ENCODE measurements at places on chromosomes 6 and 20.

- DNase-seq: no peak
Observed at GRCh38 chr20:2986466-2986865, 57.0 kb upstream of the GNRH2 start.

DNA sequence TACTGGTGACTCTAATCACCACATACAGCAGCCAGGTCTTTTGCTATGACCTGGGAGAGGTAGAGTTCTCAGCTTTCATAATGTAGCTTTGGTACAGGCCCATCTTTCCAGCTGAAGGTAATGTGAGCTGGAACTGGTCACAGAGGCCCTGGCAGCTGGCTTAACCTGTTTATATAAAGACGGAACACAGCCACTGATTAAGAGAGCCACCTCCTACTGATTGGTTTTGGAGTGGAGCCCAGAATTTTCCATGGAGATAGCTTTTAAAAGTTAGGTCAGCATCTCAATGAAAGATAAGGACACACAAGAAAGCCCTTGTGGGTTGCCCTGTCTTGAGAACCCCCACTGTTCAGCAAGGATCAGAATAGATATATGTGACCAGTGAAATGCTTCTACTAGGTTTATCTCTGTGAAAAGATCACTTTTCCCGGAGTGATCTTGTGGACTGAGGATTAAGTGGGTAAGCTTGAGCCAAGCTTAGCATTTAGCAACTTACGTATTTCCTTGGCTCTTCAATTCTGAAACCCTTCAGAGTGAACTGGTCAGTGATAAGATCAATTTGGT is 213.7 kb upstream of the CITED2 start:
- DNase-seq: no peak

GRCh38 chr6:30685157-30686008 is 1.1 kb downstream of the PPP1R18 start:
- peak; percentile 44 for DNase-seq

DNA sequence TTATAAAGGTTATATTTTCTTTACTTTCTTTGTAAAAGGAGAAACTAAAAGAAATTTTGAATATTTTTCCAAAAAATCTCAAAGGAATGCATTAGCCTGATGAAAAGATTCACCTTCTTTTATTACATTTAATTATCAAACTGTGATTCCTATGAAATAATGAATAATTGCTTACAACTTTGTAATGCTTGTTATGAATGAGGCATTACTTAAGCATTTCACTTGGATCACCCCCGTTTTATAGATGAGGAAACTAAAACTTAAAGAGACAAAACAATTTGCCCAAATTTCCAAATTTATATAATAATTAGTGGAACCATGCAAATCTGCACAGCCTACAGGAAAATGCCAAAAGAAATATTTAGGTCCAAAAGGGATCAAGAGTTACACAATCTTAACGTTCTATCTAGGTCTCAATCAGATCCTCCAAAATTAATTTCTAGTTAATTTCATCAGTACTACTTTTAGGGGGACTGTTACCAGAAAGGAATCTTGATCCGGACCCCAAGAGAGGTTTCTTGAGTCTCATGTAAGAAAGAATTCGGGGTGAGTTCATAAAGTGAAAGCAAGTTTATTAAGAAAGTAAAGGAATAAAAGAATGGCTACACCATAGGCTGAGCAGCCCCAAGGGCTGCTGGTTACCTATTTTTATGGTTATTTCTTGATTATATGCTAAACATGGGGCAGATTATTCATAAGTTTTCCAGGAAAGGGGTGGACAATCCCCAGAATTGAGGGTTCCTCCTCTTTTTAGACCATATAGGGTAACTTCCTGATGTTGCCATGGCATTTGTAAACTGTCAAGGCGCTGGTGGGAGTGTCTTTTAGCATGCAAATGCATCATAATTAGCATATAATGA is 288.0 kb downstream of the ADGB start:
- DNase-seq: no peak

DNA sequence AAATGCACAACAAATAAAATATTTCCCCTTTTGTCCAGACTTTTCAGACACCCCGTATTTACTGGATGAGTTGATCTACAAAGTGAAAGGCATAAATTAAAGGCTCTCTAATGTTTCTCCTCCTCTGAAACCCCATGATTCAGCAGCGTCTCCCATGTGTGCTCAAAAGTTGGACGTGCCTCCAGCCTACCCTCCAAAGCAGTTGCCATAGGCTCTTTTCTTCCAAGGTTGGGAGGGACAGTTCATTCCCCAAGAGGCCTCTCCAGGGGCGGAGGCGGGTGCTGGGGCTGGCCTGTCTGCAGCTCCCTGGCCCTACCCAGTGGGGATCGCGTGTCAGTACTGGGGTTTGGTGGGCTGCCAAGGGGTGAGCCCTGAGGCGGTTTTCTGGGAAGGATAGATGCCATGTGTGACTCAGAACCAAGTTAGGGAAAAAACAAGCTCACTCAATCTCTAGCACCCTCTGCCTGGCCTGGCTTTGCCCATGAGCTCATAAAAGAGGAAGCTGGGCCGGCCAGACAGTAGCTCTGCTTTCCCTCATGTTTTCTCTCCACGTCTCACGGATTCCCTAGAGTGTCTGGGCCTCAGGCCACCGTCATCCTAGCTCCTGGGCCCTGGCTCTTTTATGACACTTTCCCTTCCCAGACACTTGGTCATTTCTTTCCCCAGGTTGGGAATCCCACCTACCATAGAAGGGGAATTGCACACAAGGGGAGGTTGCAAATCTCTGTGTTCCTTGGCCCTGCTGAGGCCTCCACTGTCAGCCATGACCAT is 8.0 kb upstream of the IER3 start:
- no peak for DNase-seq

GRCh38 chr6:75751443-75751842 is 2.4 kb downstream of the MYO6 start:
- DNase-seq: no peak

DNA sequence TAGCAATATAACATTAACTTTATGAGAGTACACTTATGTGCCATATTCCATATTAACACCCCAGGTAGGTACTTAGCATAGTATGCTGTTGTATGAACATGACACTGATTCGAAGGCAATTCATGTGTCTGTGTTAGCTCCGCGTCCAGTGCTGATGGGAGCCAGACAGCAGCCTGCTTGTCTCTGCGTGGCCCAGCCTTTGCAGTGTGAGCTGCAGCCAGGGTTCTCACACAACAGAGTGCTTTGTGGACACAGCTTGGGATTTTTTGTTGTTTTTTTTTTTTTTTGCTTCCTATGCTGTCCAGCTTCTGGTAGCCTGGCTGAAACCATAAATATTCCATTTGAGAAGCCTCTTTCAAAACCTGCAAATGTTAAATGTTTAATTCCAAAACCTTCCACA is 350.9 kb downstream of the SMOC2 start:
- DNase-seq: no peak

GRCh38 chr6:90547991-90548390 is 38.9 kb downstream of the MAP3K7 start:
- no peak for DNase-seq

DNA sequence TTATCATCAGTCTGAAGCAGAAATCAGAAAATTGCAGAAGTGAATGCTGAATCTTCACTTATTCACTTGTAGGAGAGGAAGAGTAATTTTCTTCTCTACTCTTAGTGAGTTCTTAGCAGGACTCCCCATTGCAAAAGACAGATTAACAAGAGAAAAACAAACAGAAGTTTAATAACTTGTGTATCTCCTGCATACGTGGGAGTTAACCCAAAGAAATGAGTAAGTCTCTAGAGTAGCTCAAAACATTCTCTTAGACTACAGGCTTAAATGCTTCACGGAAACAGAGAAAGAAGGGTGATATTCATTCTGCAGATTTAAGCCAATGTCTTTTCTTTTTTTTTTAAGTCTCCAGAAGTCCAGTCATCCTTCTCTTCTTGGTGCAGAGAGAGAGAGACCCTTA is 97.9 kb upstream of the TMEM181 start:
- no peak for DNase-seq

DNA sequence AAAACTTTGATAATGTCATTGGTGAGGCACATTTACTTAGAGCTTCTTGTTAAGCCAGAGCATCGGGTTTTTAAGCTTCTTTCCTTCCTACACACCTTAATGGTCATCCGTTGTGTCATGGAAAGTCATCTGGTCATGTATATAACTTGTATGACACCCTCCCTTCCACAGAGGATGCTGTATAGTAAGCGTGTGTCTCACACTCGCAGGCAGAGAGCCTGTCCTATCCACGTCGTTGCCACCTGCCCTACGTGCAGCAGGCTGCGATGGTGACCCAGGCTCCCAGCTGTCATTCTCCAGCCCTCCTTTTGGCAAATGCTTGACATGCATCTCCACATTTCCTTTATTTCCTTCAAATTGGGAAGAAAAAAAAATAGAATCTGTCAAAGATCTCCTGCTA is 85.6 kb downstream of the MYB start:
- no peak for DNase-seq

GRCh38 chr20:44072384-44072783 is 114.6 kb downstream of the JPH2 start:
- DNase-seq: no peak

GRCh38 chr6:147974376-147974775 is 368.3 kb upstream of the SASH1 start:
- DNase-seq: no peak

DNA sequence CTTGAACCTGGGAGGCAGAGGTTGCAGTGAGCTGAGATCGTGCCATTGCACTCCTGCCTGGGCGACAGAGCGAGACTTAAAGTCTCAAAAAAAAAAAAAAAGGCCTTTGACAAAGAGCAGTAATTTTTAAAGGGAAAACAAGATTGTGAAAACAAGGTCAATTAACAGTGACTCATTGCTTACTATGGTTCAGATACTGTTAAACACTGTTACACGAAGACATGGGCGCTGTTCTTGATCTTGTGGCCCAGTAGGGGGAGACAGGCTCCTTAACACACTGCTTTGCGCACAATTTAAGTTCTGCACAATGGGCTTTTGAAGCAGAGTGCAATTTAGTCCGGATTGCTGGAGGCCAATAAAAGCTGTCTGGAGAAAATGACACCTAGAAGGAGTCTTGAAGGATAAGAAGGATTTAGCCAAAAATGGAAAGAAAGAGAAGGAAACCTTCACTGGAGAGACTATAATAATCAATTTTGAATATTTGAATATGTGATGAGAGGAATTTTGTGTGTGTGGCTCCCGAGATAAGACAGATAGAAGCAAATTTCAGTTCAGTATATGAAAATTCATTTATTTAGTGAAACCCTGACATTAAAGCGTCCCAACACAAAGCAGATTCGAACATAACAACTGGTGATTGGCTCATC is 6.0 kb upstream of the LATS1 start:
- no peak for DNase-seq

All from activated T-cell treated with anti-CD3 and anti-CD28 coated beads, Interleukin-2, amount 50 U/mL, for 1 hour (primary cell).